Activated naive CD8-positive, alpha-beta T cell treated with anti-CD3 and anti-CD28 coated beads, Interleukin-2, amount 10 ng/mL, durations not matched to agents 7 days and 5 days (primary cell): ENCODE measurements at places on chromosomes 16 and 17.

- no peak overlapping the region for H3K27ac ChIP-seq
- H3K27me3 ChIP-seq: no peaks in the 10 kb centered on the region
- H3K36me3 ChIP-seq: peaks cover 54% of the 10 kb centered on the region
- no peak overlapping the region for H3K4me3 ChIP-seq
- no peak for DNase-seq
Observed at GRCh38 chr16:11060842-11061241, 116.5 kb downstream of the CLEC16A start.

GRCh38 chr16:79395591-79395990 is 204.9 kb downstream of the MAF start:
- DNase-seq: no peak
- H3K36me3 ChIP-seq: no peaks in the 10 kb centered on the region
- no peaks in the 10 kb centered on the region for H3K4me1 ChIP-seq
- no peak overlapping the region for H3K4me3 ChIP-seq

DNA sequence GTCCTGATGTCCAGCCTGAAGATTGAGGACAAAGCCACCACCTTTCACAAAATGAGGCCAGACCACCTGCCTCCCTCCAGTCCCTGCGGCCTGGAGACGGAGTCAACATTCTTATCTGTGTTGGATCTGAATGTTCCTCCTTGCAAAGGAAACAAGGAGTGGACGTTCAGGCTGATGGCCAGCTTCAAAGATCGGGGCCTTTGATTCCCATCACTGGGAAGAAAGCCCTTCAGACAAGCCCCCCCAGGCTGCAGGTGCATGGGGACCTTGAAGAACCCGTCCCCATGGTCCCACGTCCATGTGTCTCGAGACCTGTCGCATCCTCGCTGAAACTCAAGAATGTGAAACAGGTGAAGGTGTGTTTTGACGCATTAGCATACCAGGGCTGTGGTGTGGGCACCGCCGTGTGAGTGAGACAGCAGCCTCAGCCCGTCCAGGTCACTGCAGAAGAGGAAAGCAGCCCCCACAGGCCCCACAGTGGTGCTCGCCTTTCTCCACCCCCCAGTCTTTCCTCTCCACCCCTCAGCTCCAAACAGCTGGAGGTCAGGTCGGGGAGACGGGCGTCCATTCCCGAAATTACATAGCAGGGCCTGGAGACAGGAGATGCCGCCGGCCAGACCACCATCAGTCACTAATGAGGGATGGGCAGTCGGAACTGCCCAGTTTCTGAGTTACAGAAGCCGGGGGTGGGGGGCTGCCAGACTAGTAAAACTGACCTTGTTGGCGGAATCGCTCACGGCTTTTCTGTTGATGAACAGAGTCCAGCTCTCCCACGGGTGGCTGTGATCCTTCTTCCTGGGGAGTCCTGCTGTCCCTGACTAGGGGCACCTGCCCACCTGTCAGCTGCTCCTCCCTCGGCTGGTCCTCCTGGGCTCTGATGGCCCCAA is 877 bp upstream of the CSNK1D start:
- H3K4me3 ChIP-seq: peak overlapping the region; percentile 91
- peaks cover 14% of the 10 kb centered on the region for H3K36me3 ChIP-seq
- DNase-seq: no peak
- peak overlapping the region; percentile 99 for H3K27ac ChIP-seq

- H3K27ac ChIP-seq: no peak within 1 kb of the TSS
- H3K4me3 ChIP-seq: no peak within 1 kb of the TSS
- H3K36me3 ChIP-seq: no peaks in the 10 kb centered on the region
- DNase-seq: no peak
Observed at GRCh38 chr16:71576971-71577370, at the start of gene TAT. TSS of gene TAT (minus strand) at chr16:71577092. CDS start at chr16:71576415, 677 bp downstream.

GRCh38 chr17:63696381-63696961 is 3.5 kb downstream of the LIMD2 start:
- H3K27me3 ChIP-seq: no peaks in the 10 kb centered on the region
- H3K27ac ChIP-seq: peak overlapping the region; percentile 99
- peak; percentile 59 for DNase-seq
- peaks cover 29% of the 10 kb centered on the region for H3K36me3 ChIP-seq

- H3K4me1 ChIP-seq: peaks cover 9% of the 10 kb centered on the region
- no peak overlapping the region for H3K27ac ChIP-seq
- no peak overlapping the region for H3K4me3 ChIP-seq
- no peaks in the 10 kb centered on the region for H3K36me3 ChIP-seq
Observed at GRCh38 chr16:57815987-57816745, 13.9 kb upstream of the KIFC3 start.

- H3K36me3 ChIP-seq: peaks cover 17% of the 10 kb centered on the region
- no peak for DNase-seq
- no peaks in the 10 kb centered on the region for H3K27me3 ChIP-seq
- peak overlapping the region; percentile 99 for H3K4me3 ChIP-seq
- H3K4me1 ChIP-seq: peaks cover 38% of the 10 kb centered on the region
- H3K27ac ChIP-seq: peak overlapping the region; percentile 99
Observed at GRCh38 chr17:45160447-45161287, 1.0 kb upstream of the HEXIM2 start.

DNA sequence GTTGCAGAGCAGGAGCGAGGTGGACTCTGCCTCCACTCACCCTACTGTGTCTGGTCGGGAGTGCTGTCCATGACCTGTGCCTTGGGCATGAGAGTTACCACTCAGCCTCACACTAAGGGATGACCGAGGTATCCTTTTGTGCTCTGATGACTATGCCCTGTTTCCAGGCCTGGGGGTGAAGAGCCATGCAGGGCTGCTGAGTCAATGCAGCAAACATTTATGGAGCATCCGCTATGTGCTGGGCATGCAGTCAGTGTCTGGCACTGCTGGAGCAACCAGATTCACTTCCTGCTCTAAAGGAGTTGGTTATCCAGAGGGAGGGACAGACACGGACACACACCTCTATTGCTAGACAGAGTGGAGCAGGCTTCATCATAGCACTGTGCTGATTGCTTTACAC is 7.6 kb upstream of the HNF1B start:
- H3K4me3 ChIP-seq: no peak overlapping the region
- H3K4me1 ChIP-seq: peaks cover 8% of the 10 kb centered on the region
- no peaks in the 10 kb centered on the region for H3K36me3 ChIP-seq
- H3K27me3 ChIP-seq: peaks cover 38% of the 10 kb centered on the region
- no peak overlapping the region for H3K27ac ChIP-seq
- no peak for DNase-seq

DNA sequence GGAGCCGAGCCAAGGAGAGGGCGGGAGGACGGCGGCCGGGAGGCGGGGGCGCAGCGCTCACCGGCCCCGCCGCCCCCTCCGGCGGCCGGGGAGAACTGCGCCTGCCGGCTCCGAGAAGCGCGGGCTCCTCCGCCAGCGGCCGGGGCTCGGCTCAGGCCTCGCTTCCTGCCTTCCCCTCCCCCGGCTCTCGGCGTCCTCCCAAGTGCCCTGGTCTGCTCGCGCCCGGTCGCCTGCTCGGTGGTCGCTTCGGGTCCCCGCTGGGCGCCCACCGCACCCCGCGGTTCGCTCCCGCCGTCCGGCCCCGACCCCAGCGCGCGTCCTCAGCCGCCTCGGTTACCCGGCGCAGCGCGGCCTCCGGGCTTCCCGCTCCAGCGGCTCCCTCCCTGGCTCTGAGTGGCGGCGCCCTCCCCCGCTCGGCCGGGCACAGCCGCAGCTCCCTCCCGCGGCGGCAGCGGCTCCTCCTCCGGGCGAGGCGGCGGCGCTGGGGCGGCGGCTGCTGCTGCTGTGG is 313 bp downstream of the UBTF start:
- H3K27ac ChIP-seq: no peak overlapping the region
- no peaks in the 10 kb centered on the region for H3K27me3 ChIP-seq
- peaks cover 31% of the 10 kb centered on the region for H3K36me3 ChIP-seq
- DNase-seq: peak; percentile 87

- peaks cover 5% of the 10 kb centered on the region for H3K27me3 ChIP-seq
- DNase-seq: no peak
Observed at GRCh38 chr17:79679631-79680317, 51.0 kb upstream of the ENPP7 start.

- H3K4me3 ChIP-seq: peak overlapping the region; percentile 1
- no peaks in the 10 kb centered on the region for H3K36me3 ChIP-seq
- no peak for DNase-seq
Observed at GRCh38 chr16:27748868-27749546, 199.1 kb downstream of the KATNIP start.

DNA sequence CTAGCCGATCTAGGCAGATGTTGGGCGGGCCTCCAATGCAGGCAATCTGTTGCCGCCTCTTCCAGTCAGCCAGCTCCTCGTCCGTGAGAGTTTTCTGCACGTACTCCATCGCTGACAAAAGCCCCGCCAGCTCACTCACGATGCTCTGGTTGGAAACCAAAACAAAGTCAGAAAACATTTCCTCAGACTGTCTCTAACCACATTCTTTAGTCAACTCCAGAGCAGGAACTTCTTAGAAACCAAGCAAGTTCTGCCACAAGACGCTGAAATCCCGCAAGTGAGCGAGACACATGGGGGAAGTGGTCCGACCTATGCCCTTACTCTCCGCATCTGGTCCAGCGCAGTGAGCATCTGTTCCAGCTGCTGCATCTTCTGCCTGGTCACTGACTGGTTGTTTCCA is 49.1 kb downstream of the STAT5A start:
- no peaks in the 10 kb centered on the region for H3K27me3 ChIP-seq
- peaks cover 51% of the 10 kb centered on the region for H3K36me3 ChIP-seq
- H3K4me3 ChIP-seq: peak overlapping the region; percentile 74
- peaks cover 50% of the 10 kb centered on the region for H3K4me1 ChIP-seq
- peak; percentile 63 for DNase-seq

GRCh38 chr17:57270801-57271245 is 14.5 kb downstream of the MSI2 start:
- no peak for DNase-seq
- no peak overlapping the region for H3K4me3 ChIP-seq
- peaks cover 57% of the 10 kb centered on the region for H3K36me3 ChIP-seq
- H3K27me3 ChIP-seq: no peaks in the 10 kb centered on the region
- peaks cover 23% of the 10 kb centered on the region for H3K4me1 ChIP-seq
- H3K27ac ChIP-seq: no peak overlapping the region

DNA sequence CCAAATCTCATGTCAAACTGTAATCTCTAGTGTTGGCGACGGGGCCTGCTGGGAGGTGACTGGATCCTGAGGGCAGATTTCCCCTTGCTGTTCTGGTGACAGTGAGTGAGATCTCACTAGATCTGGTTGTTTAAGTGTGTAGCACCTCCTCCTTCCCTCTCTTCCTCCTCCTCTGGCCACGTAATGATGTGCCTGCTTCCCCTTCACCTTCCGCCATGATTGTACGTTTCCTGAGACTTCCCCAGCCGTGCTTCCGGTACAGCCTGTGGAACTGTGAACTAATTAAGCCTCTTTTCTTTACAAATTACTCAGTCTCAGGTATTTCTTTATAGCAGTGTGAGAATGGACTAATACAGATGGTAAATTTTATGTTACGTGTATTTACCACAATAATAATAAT is 49.2 kb downstream of the METTL16 start:
- H3K4me3 ChIP-seq: no peak overlapping the region
- H3K27me3 ChIP-seq: no peaks in the 10 kb centered on the region
- no peak overlapping the region for H3K27ac ChIP-seq
- H3K36me3 ChIP-seq: peaks cover 24% of the 10 kb centered on the region
- no peak for DNase-seq

DNA sequence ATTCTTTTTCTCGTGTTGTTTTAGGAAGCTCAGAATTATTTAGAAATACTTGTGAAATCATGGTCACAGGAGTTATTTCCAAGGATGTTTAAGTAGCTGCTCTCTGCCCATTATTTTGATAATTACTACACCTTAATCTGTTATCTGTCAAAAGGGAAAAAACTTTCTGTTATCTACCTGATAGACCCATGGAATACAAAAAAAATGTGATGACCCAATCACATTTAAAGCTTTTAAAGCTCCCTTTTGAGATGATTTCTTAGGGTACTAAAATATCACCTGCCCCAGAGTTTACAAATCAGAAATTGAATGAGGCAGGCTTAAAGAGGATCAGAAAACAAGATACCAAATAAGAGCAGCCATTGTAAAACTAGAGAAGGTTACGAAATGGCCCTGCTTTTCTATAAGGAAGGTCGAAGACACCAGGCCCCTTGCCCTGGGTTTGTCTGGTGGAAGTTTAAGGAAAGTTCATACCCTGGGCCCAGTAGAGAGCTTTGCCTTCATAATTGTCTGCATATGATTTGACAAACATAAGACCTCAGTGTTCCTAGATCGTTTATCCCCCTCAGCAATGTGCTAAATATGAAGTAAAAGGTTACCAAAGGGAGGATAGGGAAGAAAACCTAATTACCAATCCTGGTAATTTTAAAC is 149.9 kb upstream of the TBX2 start:
- no peaks in the 10 kb centered on the region for H3K27me3 ChIP-seq
- no peak for DNase-seq
- H3K36me3 ChIP-seq: peaks cover 7% of the 10 kb centered on the region
- H3K4me3 ChIP-seq: no peak overlapping the region
- H3K27ac ChIP-seq: peak overlapping the region; percentile 46

DNA sequence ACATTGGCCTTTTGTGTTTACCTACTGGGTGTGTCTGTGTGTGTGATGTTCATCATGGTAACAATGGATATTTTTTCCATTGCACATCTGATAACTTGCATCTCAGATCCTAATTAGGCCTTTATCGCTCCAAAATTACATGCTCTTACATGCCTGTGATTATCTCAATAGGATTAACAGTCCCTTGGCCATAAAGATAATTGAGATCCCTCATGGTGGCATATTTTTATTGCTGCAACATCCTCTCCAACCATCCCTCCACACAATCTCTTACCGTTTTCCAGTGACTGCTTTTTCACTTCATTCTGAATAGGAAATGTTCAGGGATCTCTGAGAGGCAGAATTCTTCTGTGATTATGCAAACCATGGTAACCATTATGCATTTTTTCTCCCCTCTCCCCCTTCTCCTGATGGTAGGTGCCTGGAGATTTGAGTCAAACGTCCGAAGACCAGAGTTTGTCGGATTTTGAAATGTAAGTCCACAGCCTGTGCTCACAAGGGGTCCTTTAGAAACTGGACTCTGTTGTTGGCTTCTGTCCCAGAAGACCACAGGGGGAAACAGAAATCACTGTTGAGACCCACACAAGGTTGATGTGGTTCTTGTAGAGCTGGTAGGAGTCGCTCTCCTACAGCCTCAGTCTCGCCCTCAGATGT is 405.5 kb downstream of the CPPED1 start:
- H3K36me3 ChIP-seq: no peaks in the 10 kb centered on the region
- H3K27ac ChIP-seq: no peak overlapping the region
- no peak overlapping the region for H3K4me3 ChIP-seq
- DNase-seq: no peak

- no peak overlapping the region for H3K27ac ChIP-seq
- DNase-seq: no peak
- H3K4me3 ChIP-seq: no peak overlapping the region
- H3K27me3 ChIP-seq: peaks cover 13% of the 10 kb centered on the region
Observed at GRCh38 chr17:44780161-44780560, 21.4 kb downstream of the ADAM11 start.

- H3K4me3 ChIP-seq: no peak overlapping the region
- no peaks in the 10 kb centered on the region for H3K36me3 ChIP-seq
- H3K27ac ChIP-seq: no peak overlapping the region
- no peak for DNase-seq
- H3K4me1 ChIP-seq: no peaks in the 10 kb centered on the region
- H3K27me3 ChIP-seq: peaks cover 32% of the 10 kb centered on the region
Observed at GRCh38 chr16:23052908-23053580, 96.2 kb downstream of the USP31 start.
